HS-27A (cell line): ENCODE measurements at places on chromosomes 6 and 20.
A peak's percentile ranks its signal among the peaks of the same experiment; 100 is the strongest.

DNA sequence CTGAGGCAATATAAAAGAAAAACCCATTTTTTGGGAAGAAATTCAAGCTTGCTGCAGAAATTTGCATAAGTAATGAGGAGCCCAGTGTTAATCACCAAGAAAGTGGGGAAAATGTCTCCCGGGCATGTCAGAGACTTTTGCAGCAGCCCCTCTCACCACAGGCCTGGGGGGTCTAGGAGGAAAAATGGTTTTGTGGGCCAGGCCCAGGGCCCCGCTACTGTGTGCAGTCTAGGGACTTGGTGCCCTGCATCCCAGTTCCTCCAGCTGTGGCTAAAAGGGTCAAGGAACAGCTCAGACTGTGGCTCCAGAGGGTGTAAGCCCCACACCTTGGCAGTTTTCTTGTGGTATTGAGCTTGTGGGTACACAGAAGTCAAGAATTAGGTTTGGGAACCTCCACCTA, 209.7 kb downstream of the HDGFL1 start:
- no peak for DNase-seq

GRCh38 chr6:106255306-106255705, 70.3 kb downstream of the ATG5 start:
- no peak for DNase-seq

GRCh38 chr6:146009338-146009737, 19.5 kb upstream of the GRM1 start:
- no peak for DNase-seq

DNA sequence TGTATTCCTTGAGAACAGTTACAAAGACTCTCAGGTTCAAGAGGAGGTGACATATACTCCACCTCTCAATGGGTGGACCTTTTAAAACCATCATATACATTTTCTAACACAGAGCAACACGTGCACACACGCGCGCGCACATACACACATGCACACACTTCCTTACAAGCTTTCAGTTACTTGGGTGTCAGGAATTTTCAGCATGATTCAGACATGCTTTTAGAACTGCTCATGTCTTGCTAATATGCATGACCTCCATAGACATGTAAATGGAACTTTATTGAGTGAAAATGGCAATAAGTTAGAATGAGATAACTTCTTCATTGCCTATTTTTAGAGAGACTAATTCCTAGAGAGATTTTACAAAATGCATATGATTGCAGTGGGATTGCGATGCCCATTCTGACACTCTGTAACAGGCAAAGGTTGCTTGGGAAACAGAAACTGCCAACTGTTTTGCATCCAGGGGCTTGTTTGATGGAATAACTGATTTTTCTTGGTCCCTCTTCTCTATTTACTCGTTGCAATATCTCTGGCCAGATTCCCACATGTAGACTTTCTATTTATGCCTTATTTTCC, 531.4 kb upstream of the RNF217 start:
- no peak for DNase-seq

DNA sequence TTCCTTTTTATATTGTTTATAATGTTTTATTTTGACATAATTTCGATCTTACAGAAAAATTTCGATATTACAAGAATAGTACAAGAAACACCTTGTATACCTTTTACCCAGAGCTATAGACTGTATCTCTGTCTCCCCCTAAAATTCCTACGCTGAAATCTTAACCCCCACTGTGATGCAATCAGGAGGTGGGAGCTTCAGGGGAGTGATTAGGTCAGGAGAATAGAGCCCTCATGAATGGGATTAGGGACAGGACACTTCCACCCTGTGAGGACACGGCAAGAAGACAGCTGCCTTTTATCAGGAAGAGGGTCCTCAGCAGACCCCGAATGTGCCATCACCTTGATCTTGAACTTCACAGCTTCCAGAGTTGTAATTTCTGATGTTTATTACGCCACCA, 148.7 kb upstream of the C6orf118 start:
- no peak for DNase-seq

GRCh38 chr6:164200071-164200470, 785.6 kb downstream of the QKI start:
- DNase-seq = no peak

DNA sequence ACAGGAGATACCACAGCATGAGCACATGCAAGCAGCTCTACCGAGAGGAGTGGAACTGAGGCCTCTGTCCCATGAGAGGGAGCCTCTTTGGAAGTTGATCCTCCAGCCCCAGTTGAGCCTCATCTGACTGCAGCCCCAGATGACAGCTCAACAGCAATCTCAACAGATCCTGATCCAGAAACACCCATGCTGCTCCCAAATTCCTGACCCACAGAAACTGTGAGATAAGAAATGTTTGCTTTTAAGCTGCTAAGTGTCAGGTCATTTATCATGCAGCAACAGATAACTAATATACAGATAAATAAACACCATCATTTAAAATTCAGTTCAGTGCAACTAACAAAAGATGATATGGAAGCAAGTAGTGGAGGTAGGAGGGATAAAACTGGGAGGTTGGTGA, 4.8 kb upstream of the ARFGEF2 start:
- no peak for DNase-seq

GRCh38 chr6:20929283-20929682, 395.0 kb downstream of the CDKAL1 start:
- DNase-seq = no peak

GRCh38 chr6:21023210-21023609, 489.0 kb downstream of the CDKAL1 start:
- no peak for DNase-seq

DNA sequence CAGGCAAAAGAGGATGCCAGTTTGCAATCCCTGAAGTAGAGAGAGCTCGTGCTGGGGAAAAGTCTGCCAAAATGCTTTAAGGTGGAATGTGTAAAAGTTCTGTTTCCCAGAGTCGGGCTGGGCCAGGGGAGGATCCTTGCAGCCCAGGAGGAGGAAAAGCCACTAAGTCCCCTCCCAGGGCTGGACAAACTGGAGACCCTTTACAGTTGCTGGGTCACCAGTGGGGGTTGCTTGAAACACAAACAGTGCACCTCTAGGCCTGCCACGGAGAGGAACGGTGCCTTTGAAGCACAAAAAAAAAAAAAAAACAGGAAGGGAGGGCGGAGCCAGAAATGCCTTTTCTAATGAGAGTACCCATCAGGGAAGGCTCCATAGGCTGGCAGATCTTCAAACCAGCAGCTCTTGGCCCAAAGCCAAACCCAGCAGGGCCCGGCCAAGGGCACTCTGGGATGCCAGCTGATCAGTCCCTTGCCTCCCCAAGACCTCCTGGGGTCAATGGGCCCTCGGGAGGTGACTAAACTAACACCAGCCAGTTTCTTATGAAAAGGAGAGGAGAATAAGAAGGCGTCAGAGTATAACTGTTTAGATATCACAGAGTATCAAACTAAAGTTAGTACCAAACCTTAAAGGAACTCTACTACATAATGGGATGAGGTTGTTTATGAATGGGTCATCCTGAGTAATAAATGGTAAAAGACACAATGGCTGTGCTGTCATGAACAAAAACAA, 23.7 kb downstream of the HLA-A start:
- peak; percentile 90 for DNase-seq

DNA sequence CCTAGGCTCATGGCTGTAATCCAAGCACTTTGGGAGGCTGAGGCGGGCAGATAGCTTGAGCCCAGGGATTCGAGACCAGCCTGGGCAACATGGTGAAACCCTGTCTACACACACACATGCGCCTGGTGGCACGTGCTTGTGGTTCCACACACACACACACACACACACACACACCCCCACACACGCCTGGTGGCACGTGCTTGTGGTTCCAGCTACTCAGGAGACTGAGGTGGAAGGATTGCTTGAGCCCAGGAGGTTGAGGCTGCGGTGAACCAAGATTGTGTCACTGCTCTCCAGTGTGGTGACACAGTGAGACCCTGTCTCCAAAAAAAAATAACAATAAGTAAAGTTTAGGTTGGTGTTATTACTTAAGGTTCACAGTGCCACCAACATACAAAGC, 165.8 kb downstream of the ZFAND3 start:
- DNase-seq = no peak

DNA sequence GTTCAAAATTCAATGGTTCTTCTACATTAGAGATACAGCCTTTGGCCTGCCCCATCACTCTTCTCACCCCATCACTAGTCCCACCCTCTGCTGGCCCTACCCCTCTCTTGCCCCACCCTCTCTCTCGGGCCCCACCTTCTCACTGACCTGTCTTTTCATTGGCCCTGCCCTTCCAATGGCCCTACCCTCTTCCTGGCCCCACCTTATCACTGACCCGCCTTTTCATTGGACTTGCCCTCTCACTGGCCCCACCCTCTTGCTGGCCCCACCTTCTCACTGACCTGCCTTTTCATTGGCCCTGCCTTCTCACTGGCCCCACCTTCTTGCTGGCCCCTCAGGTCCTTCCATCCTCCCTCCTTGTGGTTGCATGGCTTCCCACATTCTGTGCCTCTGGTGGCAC, 107.2 kb upstream of the PLEKHG1 start:
- DNase-seq = no peak

- no peak for DNase-seq
Measured at GRCh38 chr6:111761783-111762312, 111.4 kb downstream of the FYN start.

- no peak for DNase-seq
Measured at GRCh38 chr6:121143476-121143875, 190.8 kb downstream of the TBC1D32 start.

GRCh38 chr6:30130887-30131862, 4.8 kb upstream of the TRIM40 start:
- peak; percentile 72 for DNase-seq

- DNase-seq = no peak
Measured at GRCh38 chr6:13920552-13920951, 4.2 kb upstream of the RNF182 start.

GRCh38 chr6:157929076-157929475, 52.6 kb upstream of the SYNJ2 start:
- DNase-seq = no peak

GRCh38 chr6:95819939-95820338, 195.8 kb upstream of the FUT9 start:
- no peak for DNase-seq

GRCh38 chr20:22807646-22808244, 223.4 kb upstream of the FOXA2 start:
- no peak for DNase-seq

GRCh38 chr6:15280028-15280427, 34.2 kb downstream of the JARID2 start:
- DNase-seq = no peak

GRCh38 chr6:168938546-168938945, 315.1 kb downstream of the THBS2 start:
- DNase-seq = no peak

- DNase-seq = no peak
Measured at GRCh38 chr6:95959261-95959660, 56.5 kb upstream of the FUT9 start.

DNA sequence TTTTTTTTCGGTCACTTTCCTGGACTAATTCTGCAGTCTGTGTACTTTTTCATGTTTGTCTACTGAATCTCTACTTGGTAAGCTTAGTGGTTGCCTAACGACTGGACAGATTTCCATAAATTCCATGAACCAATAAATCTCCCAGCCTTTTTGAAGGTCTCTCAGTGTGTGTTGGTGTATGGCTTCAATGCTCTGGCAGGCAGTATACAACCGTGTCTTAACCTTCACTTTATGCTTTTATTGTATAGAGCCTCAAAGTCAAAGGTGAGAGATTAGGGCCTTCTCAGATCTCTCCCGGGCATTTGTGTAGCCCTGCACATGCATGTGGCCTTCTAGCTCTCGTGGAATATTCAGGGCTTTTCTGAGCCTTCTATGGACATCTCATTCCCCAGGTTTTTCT, 14.3 kb upstream of the CMTR1 start:
- DNase-seq = no peak

DNA sequence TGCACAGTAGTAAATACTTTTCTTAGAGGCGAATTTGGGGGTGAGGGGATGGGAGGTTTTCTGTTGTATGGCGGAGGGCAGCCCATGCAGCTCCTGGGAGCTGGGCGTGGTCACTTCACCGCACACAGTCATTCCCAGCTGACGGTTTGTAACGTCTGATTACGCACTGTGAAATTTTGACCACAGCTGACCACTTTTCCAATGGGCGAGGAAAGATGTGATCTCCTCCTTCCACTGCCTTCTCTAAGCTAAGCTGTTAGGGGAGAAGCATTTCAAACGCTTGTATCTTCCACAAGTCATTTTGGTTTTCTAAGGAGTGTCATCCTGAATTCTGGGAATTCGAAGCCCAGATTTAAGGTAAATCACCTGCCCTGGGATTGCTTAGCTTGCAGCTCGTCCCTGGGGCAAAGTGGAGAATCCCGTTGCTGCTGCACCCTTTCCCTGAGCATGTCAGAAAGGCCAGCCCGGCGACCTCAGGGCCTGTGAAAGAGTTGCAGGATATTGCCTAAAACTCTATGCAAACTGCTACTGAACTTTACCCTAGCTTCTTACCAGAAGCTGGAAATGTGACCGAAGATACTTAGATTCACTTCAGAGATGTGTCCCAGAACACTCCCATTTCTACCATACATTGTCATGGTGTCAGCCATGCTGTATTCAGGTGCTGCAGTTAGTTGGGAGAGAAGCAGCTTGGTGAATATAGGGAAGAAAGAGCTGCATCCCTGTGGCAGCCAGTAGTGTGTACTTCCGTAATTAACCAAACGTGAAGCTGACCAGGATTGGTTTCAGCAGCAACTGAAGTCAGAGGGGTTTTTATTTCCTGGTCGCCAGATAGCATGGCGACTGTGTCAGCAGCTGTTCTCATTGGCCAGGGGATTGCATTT, 58.9 kb downstream of the RREB1 start:
- DNase-seq = no peak

DNA sequence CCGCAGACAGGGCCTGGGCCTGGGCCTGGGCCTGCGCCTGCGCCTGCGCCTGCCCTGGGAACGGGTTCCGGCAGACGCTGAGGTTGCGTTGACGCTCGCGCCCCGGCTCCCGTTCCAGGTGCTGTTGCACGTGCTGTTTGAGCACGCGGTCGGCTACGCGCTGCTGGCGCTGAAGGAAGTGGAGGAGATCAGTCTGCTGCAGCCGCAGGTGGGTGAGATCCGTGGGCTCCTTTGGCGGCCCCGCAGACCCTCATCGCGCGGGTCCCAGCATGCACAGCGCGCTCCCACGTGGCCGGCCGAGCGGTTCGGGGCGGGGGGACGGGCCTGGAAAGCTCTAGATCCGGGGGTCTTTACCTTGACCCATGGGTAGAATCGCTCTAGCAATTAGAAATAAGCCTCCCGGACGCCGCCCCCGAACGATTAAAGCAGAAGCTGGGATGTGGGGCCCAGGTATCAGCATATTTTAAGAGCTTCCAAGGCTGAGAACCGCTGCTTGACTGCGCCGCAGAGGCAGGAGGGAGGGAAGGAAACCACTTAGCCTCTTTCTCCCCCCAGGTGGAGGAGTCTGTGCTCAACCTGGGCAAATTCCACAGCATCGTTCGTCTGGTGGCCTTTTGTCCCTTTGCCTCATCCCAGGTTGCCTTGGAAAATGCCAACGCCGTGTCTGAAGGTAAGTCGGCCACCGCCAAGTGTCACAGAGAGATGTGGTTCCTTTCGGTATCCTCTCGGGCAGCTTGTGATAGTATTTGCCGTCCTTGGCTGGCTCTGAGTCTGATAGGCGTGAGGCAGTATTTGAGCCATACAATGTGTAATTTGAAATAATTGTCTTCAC, 508 bp downstream of the NOP56 start:
- DNase-seq = no peak
